ENCODE measurements at places on chromosomes 2 and 18.

DNA sequence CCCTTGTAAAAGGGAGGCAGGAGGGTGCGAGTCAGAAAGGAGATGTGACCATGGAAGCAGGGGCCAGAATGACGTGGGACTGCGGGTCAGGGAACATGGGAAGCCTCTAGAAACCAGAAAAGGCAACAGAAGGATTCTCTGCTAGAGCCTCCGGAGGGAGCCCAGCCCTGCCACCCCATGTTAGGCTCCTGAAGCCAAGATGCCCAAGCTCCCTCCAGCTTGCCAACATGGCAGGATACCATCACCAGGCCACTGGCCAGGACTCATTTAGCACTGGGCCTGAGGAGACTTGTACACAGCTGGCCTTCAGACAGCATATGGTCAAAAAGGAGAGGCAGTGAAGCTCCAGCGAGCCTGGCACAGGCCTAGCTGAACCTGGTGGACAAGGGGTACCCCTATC lies 5.6 kb downstream of the TMEM247 start:
- DNase-seq: no peak

DNA sequence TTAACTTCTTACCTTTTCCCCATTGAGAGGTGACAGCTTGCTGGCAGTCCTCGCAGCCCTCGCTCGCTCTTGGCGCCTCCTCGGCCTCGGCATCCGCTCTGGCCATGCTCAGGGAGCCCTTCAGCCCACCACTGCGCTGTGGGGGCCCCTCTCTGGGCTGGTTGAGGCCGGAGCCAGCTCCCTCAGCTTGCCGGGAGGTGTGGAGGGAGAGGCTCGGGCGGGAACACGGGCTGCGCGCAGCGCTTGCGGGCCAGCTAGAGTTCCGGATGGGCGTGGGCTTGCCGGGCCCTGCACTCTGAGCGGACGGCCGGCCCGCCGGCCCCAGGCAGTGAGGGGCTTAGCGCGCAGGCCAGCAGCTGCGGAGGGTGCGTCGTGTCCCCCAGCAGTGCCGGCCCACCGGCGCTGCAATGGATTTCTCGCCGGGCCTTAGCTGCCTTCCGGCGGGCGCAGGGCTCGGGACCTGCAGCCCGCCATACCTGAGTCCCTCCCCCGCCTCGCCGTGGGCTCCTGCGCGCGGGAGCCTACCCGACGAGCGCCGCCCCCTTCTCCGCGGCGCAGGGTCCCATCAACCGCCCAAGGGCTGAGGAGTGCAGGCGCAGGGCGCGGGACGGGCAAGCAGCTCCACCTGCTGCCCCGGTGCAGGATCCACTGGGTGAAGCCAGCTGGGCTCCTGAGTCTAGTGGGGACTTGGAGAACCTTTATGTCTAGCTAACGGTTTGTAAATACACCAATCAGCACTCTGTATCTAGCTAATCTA lies 335.0 kb downstream of the CBLN2 start:
- DNase-seq: no peak

DNA sequence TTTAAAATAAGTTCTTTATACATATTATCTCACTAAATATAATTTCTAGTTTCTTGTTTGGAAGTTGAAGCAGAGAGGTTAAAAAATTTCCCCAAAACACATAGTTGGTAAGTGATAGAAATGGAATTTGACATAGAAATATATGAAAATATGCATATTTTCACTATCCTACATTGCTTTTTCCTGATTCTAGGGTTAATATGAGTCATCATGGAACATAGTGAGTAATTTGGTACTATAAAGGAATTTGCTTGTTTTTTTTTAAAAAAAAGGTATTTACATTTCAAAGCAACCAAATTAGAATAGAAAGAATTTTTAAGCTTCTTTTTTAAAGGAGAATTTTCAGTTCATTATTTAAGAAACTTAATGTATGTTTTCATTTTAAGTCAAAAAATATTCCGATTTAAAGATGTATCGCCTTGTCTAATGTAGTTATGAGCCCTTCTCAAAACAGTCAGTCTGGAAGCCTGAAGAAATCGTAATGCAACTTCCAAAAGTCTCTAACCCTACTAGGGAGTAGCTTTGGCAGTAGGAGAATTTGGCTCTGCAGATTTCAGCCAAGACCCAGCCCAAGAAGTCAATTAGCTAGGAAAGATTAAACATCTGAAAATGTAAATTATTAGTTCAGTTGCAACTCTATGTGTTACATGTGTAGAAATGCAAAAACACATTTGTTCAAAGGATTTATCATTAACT lies 147.3 kb downstream of the RDH14 start:
- DNase-seq: no peak

- no peak for DNase-seq
These were observed 19.8 kb downstream of the C2orf49 start for GRCh38 chr2:105357122-105357521.

DNA sequence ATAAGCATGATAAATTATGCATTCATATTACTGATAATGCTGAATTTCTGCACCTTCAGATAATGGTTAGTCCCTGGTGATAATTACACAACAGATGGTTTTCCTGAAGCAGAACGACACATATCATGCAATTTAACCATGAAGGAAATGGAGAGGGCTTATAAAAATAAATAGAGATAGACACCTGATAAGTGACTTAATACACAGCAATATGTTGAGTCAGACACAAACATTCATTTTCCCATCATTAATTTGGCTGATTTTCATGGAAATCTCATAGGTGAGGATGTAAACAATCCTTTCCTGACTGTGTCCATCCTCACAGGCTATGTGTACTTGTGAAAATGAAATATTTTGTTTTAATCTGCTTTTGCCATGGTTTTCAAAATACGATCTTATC lies 36.9 kb upstream of the DSEL start:
- no peak for DNase-seq

- DNase-seq: no peak
These were observed 7.3 kb downstream of the TNFRSF11A start for GRCh38 chr18:62332431-62332830.

DNA sequence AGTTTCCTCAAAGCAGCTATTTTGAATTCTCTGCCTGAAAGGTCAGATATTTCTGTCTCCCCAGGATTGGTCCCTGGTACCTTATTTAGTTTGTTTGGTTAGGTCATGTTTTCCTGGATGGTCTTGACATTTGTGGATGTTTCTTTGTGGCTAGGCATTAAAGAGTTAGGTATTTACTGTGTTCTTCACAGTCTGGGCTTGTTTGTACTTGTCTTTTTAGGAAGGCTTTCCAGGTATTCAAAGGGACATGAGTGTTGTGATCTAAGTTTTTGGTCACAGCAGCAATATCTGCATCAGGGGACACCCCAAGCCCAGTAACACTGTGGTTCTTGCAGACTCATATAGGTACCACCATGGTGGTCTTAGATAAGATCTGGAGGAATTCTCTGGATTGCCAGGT lies 11.8 kb downstream of the MYO3B start:
- DNase-seq: no peak

DNA sequence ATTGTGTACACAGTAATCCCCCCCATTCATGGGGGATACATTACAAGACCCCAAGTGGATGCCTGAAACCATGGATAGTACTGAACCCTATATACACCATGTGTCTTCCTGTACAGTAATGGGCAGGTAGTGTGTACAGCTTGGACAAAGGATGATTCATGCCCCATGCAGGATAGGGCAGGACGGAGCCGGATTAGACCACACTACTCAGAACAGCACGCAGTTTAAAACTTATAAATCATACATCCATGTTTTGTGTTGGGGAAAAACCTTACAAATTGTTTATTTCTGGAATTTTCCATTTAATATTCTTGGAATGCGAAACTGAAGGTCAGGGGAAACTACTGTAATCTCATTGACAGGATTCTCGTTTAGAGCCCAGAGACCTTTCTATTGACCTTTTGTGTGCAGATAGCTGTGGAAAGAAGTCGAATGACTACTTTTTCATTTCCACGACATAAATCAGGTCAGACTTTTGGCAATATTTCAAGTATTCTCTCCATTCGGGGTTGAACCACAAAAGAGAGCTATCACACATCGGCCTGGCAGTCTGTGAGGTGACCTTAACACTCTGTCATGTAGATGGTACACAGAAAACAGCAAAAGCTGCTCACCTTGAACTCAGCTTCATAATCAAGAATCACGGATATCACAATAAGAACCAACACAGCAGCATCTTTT lies 9.9 kb upstream of the YPEL5 start:
- no peak for DNase-seq

DNA sequence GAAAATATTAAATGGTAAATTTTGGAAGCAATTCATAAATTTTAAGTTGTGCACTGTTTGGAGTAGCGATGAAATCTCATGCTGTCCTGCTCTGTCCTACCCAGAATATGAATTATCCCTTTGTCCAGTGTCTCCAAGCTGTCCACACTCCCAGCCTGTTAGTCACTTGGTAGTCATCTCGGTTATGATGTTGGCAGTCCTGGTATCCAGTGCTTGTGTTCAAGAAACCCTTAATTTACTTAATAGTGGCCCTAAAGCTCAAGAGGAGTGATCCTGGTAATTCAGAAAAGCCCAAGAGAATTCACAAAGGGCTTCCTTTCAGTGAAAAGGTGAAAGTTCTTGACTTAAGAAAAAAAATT lies 71.8 kb upstream of the STAM2 start:
- DNase-seq: no peak

DNA sequence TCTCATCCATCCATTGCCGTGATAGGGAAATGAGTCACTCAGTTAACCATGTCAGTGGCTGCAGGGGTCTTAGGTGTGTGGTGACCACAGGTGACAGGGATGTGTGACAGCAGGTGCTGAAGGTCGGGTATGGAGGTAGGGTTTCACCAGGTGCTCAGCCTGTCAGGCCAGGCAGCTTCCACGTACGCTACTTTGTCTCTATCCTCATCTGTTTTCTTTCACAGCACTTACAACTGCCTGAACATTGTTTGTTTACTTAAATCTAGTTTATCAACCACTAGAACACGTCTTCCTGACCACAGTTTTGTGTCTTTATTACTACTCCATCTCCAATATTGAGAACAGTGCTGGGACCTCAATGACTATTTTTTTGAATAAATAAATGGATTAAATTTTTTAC lies 11.4 kb upstream of the UXS1 start:
- no peak for DNase-seq

- DNase-seq: no peak
These were observed 1379.1 kb upstream of the CDH2 start for GRCh38 chr18:29556070-29556469.

GRCh38 chr2:27954771-27955383 lies 64.3 kb downstream of the BABAM2 start:
- no peak for DNase-seq

Measured in stimulated activated CD8-positive, alpha-beta memory T cell treated with anti-CD3 and anti-CD28 coated beads, Interleukin-2, amount 100 ng/mL, for 1 hour (primary cell).